CD4-positive, alpha-beta T cell (primary cell): ENCODE measurements at places on chromosomes 1 and 21. TPM values are rescaled to one million over a fixed set of nuclear protein-coding genes. Genes with fewer than 3 reads are reported as not detected.
A peak's percentile ranks its signal among the peaks of the same experiment; 100 is the strongest.

- H3K27ac ChIP-seq: no peak overlapping the region
- peaks cover 48% of the 10 kb centered on the region for H3K36me3 ChIP-seq
- peaks cover 51% of the 10 kb centered on the region for H3K4me1 ChIP-seq
- H3K27me3 ChIP-seq: no peaks in the 10 kb centered on the region
- no peak overlapping the region for H3K4me3 ChIP-seq
Measured at GRCh38 chr1:25766721-25767436, 33.1 kb upstream of the SELENON start.

- no peak for DNase-seq
- peaks cover 3% of the 10 kb centered on the region for H3K4me1 ChIP-seq
- H3K4me3 ChIP-seq: no peak overlapping the region
- no peaks in the 10 kb centered on the region for H3K36me3 ChIP-seq
Measured at GRCh38 chr1:12654004-12654567, 10.2 kb downstream of the AADACL4 start.

- H3K4me1 ChIP-seq: no peaks in the 10 kb centered on the region
- no peaks in the 10 kb centered on the region for H3K36me3 ChIP-seq
- no peak overlapping the region for H3K27ac ChIP-seq
- peaks cover 13% of the 10 kb centered on the region for H3K27me3 ChIP-seq
- H3K4me3 ChIP-seq: no peak overlapping the region
- DNase-seq: no peak
Measured at GRCh38 chr1:184669391-184669790, 85.3 kb downstream of the EDEM3 start.

GRCh38 chr1:209397371-209397770, 186.1 kb upstream of the CAMK1G start:
- H3K4me3 ChIP-seq: no peak overlapping the region
- H3K27me3 ChIP-seq: peaks cover 4% of the 10 kb centered on the region
- H3K36me3 ChIP-seq: no peaks in the 10 kb centered on the region
- DNase-seq: no peak
- H3K27ac ChIP-seq: no peak overlapping the region
- no peaks in the 10 kb centered on the region for H3K4me1 ChIP-seq

DNA sequence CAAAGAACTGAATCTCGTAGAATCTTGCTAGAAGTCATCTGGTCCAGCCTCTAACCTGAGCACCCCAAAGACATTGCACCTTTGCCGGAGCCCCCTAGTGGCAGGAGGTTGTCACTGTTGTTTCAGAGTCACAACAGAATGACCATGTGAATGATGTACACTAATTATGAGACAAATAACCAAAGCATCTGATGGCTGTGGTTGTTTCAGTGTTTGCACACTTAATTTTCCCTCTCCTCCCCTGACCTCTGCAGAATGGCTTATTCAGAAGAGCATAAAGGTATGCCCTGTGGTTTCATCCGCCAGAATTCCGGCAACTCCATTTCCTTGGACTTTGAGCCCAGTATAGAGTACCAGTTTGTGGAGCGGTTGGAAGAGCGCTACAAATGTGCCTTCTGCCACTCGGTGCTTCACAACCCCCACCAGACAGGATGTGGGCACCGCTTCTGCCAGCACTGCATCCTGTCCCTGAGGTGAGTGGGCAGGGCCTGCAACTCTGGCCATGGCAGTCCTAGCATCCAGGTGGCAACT, 26.4 kb downstream of the TRAF5 start:
- no peaks in the 10 kb centered on the region for H3K27me3 ChIP-seq
- DNase-seq: peak; percentile 38
- peaks cover 52% of the 10 kb centered on the region for H3K4me1 ChIP-seq
- peak overlapping the region; percentile 28 for H3K4me3 ChIP-seq

GRCh38 chr1:47179988-47180563, 9.8 kb downstream of the PDZK1IP1 start:
- peaks cover 22% of the 10 kb centered on the region for H3K27me3 ChIP-seq
- H3K36me3 ChIP-seq: no peaks in the 10 kb centered on the region
- DNase-seq: no peak
- H3K4me3 ChIP-seq: no peak overlapping the region
- no peak overlapping the region for H3K27ac ChIP-seq

- no peaks in the 10 kb centered on the region for H3K36me3 ChIP-seq
- H3K4me3 ChIP-seq: no peak overlapping the region
- H3K27me3 ChIP-seq: no peaks in the 10 kb centered on the region
- H3K4me1 ChIP-seq: no peaks in the 10 kb centered on the region
Measured at GRCh38 chr21:36499578-36500471, 19.9 kb upstream of the CLDN14 start.

- DNase-seq: no peak
- H3K4me3 ChIP-seq: no peak overlapping the region
Measured at GRCh38 chr1:212977781-212978645, 27.7 kb downstream of the VASH2 start.

- H3K36me3 ChIP-seq: no peaks in the 10 kb centered on the region
- H3K27ac ChIP-seq: no peak overlapping the region
- no peaks in the 10 kb centered on the region for H3K4me1 ChIP-seq
- H3K4me3 ChIP-seq: no peak overlapping the region
- no peaks in the 10 kb centered on the region for H3K27me3 ChIP-seq
- DNase-seq: no peak
Measured at GRCh38 chr1:54826226-54826816, 25.2 kb upstream of the TTC22 start.

DNA sequence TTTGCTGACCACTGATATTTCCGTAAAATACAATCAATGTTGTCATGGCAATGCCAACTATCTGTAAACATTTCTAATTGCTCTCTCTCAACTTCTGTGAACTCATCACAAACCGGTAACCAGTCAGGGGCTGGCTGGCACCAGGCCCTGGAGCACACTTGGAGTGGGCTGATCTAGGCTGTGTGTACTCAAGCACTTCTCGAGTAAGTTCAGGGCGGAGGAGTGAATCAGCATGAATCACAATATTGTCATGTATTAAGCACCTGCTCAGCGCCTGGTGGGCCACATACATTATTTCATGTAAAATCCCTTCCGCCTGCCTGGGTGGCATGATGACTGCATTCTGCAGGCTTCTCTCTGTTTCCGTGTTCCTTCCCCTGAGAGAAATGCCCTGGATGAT, 212.4 kb downstream of the FOXD2 start:
- H3K36me3 ChIP-seq: no peaks in the 10 kb centered on the region

- no peaks in the 10 kb centered on the region for H3K27me3 ChIP-seq
- no peaks in the 10 kb centered on the region for H3K4me1 ChIP-seq
- no peak for DNase-seq
Measured at GRCh38 chr1:64459743-64460142, 10.2 kb upstream of the CACHD1 start.

CLDN8 gene
- total RNA-seq: not detected

ALG14 gene
- 0.52 TPM for total RNA-seq

COL9A2 gene
- total RNA-seq: 2.4 TPM

A3GALT2 gene
- total RNA-seq: not detected

PGLYRP4 gene
- not detected for total RNA-seq

DDR2 gene
- 0.42 TPM for total RNA-seq

PPFIA4 gene
- total RNA-seq: 0.93 TPM
